Stimulated activated CD4-positive, alpha-beta T cell treated with anti-CD3 and anti-CD28 coated beads, TNF-alpha, amount 100 ng/mL, for 48 hours (primary cell): ENCODE measurements at places on chromosomes 2 and 18.

DNA sequence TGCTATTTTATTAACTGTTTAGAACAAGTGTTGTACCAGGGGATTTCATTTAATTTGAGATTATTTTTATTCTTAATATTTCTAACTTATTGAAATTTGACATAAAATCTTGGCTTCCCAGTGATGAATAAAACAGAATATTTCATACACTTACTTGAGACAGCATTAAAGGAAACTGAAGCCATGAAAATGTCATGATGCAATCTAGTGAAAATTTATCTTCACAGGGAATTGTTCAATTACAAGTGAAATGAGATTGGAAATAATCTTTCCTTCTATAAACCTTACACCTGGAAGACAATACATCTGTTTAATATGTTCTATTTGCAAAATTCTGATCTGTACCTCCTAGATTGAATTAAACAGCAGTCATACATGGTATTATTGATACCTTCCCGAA lies 511.0 kb upstream of the CDH7 start:
- no peak for DNase-seq

GRCh38 chr2:163612332-163612731 lies 123.5 kb downstream of the FIGN start:
- no peak for DNase-seq

DNA sequence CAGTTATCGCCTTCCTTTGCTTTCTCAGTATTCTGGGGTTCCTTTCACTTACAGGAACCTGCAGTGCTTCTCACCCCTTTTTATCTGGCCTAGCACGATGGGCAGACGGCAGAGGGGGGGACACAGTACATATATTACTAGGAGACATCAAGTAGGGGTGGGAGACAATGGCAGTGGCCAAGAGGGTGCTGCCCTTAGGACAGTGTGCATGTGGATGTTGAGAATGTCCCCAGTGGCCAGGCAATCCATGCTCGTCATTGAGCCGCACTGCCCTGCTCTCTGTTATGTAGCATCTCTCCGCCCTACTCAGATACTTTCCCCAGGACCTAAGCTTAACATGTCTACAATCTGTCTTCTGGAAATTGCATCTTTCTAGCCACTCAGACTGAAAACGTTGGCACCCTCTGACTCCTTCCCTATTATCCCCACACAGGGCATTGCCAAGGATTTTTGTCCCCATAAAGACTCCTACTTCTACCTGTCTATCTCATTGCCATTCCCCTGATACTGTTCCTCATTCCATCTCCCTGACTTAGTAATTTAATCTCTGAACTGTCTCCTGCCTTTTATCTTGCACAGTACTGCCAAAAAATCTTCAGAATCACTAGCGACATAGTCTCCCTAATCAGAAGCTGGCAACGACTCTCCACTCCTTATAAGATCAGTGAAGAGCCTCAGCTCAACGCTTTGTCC lies 6.6 kb downstream of the DSG2 start:
- DNase-seq, result no peak

GRCh38 chr2:88181511-88181910 lies 11.4 kb downstream of the THNSL2 start:
- DNase-seq, result no peak

GRCh38 chr2:220181165-220181564 lies 553.7 kb downstream of the SLC4A3 start:
- DNase-seq, result no peak

DNA sequence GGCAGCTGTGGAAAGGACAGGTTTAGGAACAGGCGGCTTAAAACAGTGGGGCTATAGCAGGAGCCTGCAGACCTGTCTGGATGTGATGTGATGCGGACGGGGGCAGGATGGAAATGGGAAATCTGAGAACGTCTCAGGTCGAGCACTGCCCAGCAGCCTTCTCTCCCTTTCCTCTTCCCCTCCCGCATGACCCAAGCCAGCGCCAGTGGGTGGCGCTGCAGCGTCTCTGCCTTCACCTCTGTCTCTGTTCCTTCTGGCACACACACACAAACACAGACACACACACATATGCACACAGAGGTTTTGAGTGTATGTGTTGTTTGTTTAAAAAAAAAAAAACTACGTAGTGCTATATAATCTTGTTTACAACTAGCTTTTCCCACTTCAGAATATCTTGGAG lies 82.0 kb upstream of the SLC66A3 start:
- DNase-seq, result no peak

GRCh38 chr18:26215247-26215970 lies 10.8 kb upstream of the TAF4B start:
- no peak for DNase-seq

DNA sequence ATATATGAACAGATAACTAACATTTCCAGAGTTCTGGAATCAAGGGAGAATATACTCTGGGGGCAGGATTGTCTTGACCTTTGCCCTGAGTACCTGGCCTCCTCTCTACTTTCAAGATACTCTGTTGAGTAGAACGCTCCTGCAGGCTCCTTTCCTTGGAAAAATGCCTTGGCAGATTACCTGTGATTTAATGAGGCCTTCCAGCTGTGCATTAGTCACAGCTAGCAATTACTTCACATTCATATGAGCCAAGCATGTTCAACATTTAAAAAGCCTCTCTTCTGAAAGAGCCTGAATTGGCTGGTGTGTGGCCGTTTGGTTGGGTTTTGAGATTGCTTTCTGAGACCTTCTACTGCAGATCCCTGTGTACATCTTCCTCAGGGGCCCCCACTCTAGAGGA lies 142.2 kb downstream of the PLCL1 start:
- DNase-seq, result no peak

DNA sequence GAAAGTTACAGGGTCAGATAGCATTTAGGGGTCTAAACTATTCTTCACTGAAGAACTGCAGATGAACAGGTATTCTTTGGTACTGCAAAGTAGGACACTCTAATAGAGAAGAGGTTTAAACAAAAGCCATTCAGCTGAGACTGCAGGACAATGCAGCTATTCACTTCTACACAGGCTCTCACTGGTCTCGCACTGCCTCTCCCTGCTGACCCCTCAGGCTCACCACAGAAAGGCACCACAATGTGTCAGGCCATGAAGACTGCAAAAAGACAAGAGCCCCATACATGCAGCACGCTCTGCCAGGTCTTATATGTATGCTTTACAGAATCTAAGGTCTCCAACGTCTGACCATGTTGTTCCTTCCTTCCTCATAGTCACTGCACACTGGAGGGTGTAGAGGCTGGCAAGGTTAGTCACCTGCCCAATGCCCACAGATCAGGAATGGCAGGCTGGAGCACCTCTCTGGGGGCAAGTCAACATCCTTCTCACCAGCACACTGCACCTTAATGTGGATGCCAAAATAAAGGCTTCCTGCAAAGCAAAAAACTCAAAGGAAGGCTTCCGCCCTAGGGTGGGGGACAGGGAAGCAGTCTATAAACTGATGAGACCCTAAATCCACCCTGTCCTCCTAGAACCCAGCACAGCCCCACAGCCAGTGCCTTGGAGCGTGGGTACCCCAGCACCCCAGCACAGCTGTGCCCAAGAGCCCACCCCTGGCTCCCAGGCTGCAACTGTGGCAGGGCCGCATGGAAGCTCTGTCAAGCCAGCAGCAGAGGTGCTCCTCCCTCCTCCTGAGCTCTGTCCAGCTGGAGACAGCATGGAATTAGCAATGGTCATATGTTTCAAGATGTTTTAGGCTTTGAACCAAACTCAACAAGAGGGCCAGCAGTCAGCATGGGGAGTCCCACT lies 10.7 kb upstream of the RNU4ATAC start:
- no peak for DNase-seq

GRCh38 chr2:237552908-237553307 lies 13.5 kb upstream of the PRLH start:
- DNase-seq, result no peak

- DNase-seq, result no peak
These were observed 50.4 kb downstream of the SPATS2L start for GRCh38 chr2:200356857-200357384.

DNA sequence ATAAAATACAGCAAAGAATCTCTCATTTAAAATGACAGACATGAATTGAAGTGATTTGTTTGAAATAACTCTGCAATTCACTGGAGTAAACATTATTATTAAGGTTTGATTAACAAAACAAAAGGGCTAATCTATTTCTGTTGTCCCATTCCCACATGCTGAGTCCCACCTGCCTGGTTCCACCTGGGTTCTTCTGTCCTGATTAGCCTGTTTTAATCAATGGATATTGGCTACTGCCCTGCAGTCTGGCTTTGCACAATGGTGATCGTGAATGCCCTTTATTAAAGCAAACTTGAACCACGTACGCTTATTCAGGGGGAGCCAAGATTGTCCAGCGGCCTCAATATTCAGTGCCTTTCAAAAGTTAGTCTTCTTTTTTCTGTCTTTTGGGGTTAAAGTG lies 72.8 kb upstream of the CDH19 start:
- DNase-seq, result no peak

DNA sequence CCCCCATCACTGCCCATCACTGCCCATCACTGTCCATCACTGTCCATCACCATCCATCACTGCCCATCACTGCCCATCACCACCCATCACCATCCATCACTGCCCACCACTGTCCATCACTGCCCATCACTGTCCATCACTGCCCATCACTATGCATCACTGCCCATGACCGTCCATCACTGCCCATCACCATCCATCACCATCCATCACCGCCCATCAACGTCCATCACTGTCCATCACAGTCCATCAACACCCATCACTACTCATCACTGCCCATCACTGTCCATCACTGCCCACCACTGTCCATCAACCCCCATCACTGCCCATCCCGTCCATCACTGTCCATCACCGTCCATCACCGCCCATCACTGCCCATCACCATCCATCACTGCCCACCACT lies 57.8 kb upstream of the OTOS start:
- DNase-seq, result no peak

GRCh38 chr2:37226863-37227262 lies 4.5 kb downstream of the CEBPZ start:
- DNase-seq, result no peak

DNA sequence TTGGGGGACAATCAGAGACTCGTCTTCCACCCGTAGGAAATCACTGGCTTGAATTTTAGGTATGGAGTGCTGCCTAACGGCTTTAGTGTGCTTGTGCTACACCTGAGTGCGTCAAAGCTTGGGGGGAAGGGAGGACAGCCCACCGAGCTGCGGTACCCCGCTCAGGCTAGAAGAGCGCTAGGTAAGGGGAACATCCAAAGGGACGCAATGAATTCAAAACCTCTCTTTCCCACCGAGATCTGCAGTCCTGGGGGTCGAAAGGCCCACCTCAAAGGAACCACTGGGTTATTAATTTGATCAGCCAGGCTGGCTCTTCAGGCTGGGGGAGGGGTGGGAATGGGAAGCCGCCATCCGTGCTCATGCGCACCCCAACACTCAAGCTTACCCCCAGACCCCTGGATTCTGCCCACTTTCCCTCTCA lies 2.7 kb downstream of the EPHA4 start:
- DNase-seq, result no peak

GRCh38 chr2:223613017-223613950 lies 11.1 kb upstream of the SCG2 start:
- no peak for DNase-seq

DNA sequence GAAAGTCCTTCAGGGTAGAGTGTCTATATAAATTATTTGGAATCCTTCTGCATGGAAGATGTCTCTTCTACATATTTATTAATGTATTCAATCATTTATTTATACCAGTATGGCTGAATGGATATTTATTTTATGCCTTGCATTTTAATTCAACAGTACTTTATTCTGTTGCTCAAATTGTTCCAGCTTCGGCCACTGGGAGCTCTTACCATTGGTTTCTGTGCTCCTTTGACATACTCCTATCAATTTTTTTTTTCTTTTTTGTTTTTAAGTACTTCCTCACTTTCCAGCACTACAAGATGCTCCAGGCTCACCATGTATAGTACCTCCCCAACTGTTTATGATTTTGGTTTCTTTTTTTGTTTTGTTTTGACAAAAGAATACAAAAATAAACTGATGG lies 39.4 kb upstream of the WIPF1 start:
- DNase-seq, result no peak

- no peak for DNase-seq
These were observed 32.8 kb downstream of the FAM124B start for GRCh38 chr2:224369028-224369632.

- DNase-seq, result no peak
These were observed 75.3 kb upstream of the STPG4 start for GRCh38 chr2:47230418-47230817.

GRCh38 chr2:127531221-127531648 lies 4.2 kb upstream of the MYO7B start:
- no peak for DNase-seq

DNA sequence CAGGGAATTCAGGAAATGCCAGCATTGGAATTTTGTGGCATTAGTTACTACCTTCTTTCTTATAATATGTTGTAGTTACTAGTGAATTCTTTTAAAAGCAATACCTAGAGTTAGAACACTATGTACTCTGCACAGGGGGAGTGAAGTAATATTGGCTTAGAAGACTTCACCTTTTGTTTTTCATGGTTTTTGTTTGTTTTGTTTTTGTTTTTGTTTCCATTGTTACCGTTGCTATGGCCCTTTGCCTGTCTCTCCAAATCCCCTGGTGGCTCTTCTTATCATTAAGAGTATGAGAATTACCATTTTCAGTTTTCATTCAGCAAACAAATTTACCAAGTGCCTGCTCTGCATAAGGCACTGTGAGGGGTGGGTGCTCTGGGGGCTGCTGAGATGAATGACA lies 160.1 kb downstream of the HAUS1 start:
- DNase-seq, result no peak

GRCh38 chr2:195810340-195811098 lies 153.5 kb downstream of the SLC39A10 start:
- DNase-seq, result no peak

- DNase-seq, result no peak
These were observed 4.1 kb downstream of the MTCL1 start for GRCh38 chr18:8709248-8710059.

GRCh38 chr2:159880729-159881128 lies 82.7 kb upstream of the CD302 start:
- DNase-seq, result no peak

- DNase-seq, result no peak
These were observed 44.0 kb upstream of the PDCL3 start for GRCh38 chr2:100518801-100519200.

DNA sequence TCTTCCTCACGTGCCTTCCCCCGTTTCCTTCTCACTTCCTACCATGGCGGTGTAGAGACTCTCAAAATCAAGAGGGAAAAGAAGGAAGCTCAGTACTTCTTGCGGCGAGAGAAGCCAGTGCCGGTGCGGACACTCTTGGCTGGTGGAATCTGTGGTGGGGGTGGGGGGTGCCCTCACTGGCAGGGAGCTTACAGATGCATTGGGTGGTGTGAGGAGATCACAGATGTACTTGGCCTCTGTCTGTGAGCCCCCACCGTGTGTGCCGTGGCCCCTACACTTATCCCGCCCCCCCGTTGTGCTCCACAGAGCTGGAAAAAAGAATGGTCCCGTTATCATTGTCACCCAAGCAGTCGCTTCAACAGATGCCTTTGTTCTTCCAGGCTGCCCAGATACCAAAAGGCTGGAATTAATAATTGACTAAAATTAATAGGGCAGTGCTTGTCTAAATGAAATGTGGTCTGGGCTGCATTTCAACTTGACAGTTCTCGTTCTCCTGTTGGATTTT lies 79.8 kb downstream of the VAPA start:
- no peak for DNase-seq

DNA sequence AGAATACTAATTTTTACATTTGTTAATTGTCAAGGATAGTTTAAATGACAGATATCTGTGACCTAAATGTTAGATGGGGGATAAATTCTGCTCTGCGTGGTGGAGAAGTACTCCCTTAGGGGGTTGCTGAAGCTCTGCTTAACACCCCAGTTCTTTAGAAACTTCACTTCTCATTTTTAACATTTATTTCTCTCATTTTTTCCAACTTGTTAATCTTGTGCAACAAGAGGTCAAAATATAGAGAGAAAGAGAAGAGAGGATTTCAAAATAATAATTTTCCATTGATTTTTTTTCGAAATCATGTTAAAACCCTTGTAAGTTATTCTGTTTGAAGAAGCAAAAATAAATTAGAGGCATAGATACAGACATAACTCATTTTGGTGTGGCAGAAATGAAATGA lies 61.3 kb upstream of the SLC8A1 start:
- no peak for DNase-seq
